ENCODE measurements at places on chromosomes 11 and 22.
A peak's percentile ranks its signal among the peaks of the same experiment; 100 is the strongest.

DNA sequence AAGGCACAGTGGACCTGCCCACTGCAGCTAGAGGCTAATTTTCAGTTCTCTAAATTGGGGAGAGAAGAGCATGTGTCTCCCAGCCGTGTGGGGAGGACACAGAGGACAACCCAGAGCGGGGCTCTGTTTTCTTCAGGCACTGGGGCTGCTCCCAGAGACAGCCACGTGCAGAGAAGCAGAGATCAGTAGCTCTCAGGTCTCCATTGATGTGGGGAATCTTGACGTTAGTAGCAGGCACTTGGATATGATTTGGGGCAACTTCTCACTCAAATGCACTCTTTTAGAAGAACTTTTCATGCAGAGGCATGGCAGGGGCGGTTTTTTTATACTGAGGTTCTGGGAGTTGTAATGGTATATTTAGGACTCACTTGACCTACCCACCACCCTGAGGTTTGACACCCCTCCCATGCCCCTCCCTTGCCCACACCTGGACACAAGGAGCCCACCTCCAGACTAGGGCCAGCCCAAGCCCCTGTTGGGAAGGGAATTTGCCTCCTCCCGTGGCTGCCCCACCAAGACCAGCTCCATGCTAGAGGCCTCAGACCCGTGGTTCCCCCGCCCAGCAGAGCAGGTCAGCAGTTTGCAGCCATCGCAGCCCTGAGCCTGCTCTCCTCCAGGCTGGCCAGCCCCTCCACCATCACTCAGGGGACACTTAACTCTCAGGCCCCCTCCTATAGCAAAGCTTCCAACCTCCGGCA is 94.2 kb upstream of the RTL6 start:
- DNase-seq, result no peak

DNA sequence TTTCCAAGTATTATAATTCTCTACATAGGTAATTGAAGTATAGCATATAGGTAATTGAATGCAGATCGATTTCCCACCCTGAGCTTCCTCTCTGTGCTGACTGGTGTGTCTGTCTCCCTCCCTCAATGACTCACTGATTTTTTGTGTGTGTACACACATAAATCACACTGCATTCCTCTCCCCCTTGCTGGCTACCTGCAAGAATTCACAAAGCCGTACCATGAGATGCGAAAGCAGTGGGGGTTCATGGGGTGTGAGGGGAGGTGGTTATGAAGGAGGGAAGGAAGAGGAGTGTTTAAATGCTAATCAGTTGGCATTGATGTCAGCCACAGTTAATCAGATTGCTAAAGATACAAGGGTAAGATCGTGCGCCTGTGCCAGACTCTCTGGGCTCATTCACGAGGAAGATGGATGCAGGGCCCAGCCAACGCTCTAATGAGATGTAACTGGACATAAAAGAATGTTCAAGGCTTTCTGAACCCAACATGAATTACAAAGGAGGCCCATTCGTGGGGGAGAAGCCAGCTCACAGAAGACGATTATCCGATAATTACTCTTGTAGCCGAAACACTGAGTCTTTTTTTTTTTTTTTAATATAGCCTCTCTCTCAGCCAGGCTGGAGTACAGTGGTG is 107.4 kb downstream of the SEZ6L start:
- DNase-seq, result no peak

DNA sequence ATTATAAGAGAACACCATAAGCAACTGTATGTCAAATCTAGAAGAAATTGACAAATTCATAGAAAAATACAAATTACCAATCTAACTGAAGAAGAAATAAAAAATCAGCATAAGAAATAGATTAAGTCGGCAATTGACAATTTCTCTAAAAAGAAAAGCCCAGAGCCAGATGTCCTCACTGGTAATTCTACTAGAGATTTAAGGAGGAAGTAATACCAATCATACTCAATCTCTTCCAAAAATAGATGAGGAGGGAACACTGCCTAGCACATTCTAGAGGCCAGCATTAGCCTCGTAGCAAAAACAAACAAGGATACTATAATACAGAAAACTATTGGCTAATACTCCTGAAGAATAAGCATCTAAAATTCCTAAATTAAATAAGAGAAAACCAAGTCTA is 40.4 kb upstream of the IGLL5 start:
- no peak for DNase-seq

DNA sequence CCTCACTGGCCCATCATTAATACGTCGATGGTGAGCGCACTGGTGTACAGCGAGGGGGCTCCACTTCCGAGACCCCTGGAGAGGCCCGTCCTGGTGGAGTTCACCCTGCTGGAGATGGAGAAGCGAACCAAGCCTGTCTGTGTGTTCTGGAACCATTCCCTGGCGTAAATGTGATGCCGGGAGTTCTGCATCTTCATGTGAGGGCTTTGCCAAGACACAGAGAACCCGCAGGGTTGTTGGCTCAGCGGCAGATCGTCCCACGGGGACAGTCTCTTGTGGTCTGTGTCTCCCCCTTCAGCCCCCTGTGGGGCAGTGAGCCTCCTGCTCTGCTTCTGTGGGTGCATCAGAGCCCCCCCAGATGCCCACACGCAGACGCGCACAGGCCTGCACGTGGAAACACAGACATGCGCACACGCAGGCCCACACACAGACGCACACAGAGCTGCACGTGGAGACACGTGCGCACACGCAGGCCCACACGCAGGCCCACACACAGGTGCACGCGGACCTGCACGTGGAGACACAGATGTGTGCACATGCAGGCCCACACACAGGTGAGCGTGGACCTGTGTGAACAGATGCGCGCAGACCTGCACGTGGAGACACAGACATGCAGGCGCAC is 55.8 kb upstream of the PRODH start:
- DNase-seq, result no peak

DNA sequence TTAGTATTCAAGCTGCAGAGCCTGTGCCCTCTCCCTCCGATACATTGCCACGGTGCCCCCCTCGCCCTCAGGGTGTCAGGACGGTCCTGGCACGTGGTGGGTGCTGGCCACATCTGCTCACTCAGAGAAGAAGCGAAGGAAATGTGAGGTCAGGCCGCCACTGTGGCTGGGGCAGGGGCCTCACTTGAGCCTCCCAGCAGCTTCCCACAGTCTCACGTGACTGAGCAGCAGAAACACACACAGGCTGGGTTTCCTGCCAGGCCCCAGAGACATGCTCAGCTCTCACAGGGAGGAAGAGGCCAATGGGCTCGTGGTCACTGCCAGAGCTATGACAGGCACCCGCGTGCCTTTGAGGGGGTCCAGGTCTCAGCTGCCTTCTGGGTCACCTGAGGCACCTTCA is 37.9 kb upstream of the PRR5 start:
- DNase-seq, result no peak

DNA sequence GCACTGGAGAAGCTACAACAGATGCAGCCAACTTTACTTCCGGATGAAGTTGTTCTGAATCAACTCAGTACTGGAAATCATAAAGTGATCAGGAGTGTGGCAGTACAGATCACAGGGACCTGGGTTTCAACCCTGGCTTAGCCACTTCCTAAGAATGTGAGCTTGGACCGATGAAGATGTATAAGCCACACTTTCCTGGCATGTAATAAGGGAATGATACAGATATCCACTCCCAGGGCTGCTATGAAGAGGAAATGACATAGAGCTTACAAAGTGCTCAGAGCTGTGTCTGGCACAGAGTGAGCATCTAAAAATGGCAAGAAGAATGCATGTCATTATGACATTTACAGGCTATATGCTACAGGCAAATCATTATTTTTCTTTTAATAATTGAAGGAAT is 378.7 kb downstream of the NTM start:
- DNase-seq, result no peak

DNA sequence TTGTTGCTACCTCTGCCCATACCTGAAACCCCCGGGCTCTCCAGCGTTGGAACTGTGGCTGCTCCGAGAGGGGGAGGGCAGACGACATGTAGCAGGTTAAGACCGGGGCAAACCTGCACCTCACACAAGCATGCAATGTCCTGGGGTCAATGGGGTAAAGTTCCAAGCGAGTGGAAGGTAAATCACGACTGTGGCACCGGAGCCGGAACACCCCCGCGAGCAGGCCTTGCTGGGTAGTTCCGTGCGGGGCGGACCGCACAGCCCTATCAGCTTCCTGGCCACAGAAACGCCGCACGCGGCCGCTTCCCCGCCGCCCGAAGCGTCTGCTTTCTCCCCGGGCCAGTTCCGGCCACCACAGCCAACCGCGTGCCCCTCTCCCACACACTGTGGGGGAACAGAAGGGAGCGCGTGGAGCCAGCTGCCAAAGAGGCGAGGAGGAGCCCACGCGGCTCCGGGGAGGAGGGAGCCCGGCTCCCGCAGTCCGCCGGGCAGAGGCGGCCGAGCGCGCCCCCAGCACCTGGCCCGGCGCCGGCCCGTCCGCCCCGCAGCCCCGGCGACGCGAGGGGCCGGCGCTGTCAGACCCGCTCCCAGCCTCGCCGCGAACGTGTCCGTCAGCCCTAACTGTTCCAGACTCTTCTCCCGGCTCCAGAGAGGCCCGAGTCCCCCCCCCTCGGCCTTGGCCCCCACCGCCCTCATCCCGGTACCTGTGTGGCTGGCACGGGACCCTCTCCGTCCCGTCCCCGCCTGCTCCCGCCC is 1.6 kb downstream of the SPTBN2 start:
- DNase-seq, result peak; percentile 17

GRCh38 chr11:11324090-11324489 is 29.0 kb downstream of the CSNK2A3 start:
- no peak for DNase-seq

GRCh38 chr11:720642-721246 is 14.7 kb downstream of the EPS8L2 start:
- peak; percentile 70 for DNase-seq

GRCh38 chr11:78370406-78371172 is 47.0 kb downstream of the GAB2 start:
- no peak for DNase-seq

GRCh38 chr11:73521621-73522020 is 76.3 kb downstream of the FAM168A start:
- no peak for DNase-seq

DNA sequence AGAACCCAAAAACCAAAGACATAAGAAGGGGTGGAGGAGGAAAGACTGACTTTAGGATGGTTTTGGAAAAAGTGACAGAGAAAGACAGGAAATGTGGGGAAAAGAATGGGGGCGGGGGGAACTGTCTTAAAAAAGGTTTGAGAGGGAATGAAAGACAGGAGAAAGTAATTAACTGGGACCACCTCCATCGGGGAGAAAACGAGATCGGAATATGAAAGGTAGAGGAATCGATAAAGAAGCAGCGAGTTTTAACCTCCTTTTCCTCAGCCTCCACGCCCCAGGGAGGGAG is 524 bp downstream of the MTMR2 start:
- no peak for DNase-seq

DNA sequence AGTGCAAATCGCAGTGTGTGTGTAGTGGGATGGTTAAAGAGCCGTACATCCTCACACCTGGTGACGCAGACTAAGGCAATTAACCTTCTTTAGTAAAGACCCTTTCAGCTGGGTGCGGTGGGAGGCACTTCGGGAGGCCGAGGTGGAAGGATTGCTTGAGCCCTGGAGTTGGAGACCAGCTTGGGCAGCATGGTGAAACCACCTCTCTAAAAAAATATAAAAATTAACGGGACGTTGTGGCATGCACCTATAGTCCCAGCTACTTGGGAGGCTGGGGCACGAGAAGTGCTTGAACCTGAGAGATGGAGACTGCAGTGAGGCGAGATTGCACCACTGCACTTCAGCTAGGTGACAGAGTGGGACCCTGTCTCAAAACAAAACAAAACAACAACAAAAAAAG is 31.5 kb downstream of the ZBTB16 start:
- no peak for DNase-seq

DNA sequence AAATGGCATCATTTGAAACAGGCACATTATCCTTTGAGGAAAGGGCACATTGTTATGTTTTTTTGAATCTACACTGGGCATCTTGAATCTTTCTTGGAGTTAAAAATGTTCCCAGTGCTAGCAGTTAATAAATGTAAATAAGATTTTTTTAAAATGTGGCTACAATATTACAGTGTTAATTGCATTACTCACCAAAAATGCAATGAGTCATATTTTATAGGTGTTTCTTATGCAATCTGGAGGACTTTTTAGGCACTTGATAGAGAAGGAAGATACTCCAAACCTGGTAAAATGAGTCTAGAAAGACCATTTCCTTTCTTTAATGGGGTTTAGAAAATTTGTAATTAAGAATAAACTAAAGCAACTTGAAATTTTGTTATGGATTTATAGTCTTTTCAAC is 238.0 kb downstream of the METTL15 start:
- no peak for DNase-seq

DNA sequence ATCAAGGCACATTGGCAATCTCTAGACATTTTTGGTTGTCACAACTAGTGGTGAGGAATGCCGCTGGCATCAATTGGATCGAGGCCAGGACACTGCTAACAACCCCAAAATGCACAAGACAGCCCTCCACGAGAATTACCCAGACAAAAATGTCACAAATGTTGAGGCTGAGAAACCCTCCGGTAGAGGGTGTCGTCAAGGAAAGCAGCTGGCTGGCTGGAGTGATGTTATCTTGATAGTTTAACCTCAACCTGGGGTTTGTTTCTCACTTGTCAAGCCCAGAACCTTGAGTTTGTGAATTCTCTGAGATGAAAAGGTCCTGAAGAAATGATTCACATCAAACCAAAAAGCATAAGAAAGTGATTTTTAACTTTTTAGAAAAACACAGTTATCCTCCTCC is 21.1 kb upstream of the TMPRSS13 start:
- no peak for DNase-seq

GRCh38 chr22:33314316-33314715 is 256.1 kb upstream of the SYN3 start:
- no peak for DNase-seq

- no peak for DNase-seq
These were observed 1.5 kb downstream of the TMPRSS6 start for GRCh38 chr22:37107816-37108621.

DNA sequence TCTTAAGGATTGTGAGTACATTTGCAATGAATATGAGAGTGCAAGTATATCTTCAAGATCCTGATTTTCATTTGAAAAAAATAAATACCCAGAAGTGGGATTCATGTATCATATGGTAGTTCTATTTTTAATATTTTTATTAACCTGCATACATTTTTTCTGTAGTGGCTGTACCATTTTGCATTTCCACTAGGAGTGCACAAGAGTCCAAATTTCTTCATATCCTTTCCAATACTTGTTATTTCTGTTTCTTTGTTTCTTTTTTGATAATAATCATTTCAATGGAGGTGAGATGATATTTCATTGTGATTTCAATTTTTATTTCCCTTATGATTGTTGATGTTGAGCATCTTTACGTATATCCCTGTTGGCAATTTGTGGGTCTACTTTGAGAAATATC is 759.8 kb upstream of the CNTN5 start:
- DNase-seq, result no peak

DNA sequence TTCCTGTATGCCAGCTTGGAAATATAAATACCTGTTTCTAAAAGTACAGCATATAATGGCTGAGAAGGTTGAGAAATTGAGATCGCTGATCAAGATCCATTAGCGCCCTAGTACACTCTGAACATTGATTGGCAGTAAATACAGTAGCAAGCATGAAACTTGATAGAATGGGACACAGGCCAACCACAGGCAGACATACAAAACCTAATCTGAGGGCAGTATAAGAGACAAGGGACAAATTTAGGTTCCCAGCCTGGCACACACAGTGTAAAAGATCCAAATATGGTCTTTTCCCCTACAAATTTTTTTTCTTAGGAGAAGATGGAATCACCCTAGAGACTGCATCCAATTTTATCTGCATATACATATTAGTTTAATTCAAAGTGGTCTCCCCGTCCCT is 126.5 kb upstream of the ARHGAP42 start:
- DNase-seq, result no peak
